ENCODE measurements at places on chromosomes 11 and 22.

GRCh38 chr11:34744511-34744910 is 123.6 kb downstream of the EHF start:
- no peak for DNase-seq

GRCh38 chr11:64489831-64490441 is 101.1 kb upstream of the SLC22A12 start:
- no peak for DNase-seq

DNA sequence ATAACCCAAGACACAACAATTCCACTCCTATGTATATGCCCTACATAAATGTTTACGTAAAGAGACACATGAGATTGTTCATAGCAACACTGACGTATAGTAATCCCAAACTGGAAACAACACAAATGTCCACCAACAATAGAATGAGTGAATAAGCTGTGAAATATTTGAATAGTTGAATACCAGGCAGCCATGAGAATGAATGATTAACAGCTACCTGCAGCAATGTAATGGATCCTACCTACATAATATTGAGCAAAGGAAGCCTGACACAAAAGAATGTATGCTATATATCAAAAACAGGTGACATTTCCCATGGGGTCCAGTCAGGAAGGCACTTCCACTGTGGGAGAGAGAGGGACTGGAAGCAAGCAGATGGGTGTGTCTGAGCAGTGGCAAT is 92.8 kb upstream of the LINC01488 start:
- DNase-seq, result no peak

DNA sequence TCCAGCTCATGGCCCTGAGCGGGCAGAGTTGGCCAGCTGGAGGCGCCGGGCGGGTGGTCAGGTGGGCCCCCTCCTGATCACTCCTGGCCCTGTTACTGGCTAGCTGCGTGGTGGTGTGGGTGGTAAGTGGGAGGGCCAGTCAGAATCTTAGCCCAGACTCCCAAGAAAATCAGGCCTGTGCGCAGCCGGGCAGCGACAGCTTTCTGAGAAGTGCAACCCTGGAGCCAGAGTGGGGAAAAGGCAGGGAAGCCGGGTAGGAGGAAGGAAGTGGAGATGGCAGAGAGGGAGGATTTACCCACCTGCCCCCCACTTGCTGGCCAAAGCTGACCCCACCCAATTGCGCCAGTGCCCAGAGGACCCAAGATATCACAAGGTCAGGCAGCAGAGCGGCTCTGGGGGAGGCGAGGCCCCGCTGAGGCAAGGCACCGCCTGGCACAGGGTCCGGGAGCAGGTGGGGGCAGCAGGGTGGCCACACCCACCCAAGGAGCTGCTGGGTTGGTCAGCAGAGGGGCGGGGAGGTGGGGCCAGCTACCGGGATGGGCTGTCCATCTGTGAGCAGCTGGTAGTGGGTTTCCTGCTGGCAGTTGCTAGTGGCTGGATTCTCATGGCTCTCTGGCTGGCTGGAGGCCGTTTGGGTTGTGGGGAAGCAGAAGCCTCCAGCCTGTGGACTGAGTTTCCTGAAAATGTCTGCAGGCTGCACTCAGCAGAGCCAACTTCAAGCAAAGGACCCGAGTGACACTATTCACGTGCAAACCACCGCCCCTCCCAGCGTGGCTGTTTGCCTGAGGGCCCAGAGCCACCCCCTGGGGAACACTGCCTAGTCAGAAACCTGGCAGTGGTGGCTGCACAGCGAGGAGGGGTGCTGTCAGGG is 196.4 kb downstream of the IGLL1 start:
- no peak for DNase-seq

GRCh38 chr11:46321757-46322156 is 25.5 kb upstream of the DGKZ start:
- DNase-seq, result no peak

DNA sequence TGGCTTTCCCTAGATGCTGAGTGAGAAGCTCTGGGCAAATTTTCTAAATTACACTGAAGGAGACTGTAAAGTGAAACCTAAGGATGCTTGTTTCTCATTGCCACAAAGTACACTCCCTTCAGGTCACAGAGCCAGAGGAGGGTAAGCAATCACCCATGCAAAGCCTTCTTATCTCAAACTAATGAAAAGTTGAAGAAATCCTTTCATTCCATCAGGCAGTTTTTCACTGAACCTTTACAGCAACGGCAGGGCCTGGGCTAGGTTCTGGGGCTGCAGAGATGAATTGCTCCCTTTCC is 106.2 kb downstream of the RASSF10 start:
- DNase-seq, result no peak

DNA sequence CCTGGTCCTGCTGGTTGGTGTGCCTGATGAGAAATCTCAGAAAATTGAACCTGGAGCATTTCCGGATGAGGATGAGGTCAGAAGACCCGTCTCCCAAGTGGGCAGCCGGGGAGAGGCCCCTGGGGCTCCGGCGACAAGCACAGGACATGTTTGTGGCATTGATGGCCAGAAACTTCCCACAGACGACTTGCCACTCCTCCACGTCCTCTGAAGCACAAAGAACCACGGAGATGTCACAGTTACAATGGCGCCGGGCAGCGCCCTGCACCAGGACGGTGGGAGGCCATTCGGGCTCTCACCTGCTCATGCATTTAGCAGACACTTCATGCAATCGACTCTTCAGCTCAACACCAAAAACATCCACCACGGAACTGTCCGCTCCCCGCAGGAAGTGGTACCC is 46.5 kb downstream of the CERK start:
- no peak for DNase-seq

DNA sequence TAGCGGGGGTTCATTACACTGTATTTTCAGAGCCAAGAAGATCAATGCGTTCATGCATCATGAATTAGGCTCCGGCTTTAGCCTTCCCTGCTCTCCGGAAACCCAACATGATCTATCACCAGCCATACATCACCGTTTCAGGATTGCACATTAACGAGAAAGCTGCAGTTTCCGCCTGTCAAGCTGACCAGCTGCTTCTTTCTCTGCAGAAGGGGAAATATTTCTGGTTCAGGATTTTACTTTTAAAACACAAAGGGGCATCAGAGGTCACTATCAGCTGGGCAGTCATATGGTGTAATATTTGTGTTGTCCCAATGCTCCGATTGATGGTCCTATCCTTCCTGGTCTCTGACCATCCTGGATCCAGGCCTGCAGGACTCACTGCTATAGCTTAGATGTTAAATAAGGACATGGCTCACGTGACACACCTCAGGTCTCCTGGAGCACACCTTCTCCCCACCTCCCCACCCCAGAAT is 21.4 kb upstream of the CADM1 start:
- no peak for DNase-seq

DNA sequence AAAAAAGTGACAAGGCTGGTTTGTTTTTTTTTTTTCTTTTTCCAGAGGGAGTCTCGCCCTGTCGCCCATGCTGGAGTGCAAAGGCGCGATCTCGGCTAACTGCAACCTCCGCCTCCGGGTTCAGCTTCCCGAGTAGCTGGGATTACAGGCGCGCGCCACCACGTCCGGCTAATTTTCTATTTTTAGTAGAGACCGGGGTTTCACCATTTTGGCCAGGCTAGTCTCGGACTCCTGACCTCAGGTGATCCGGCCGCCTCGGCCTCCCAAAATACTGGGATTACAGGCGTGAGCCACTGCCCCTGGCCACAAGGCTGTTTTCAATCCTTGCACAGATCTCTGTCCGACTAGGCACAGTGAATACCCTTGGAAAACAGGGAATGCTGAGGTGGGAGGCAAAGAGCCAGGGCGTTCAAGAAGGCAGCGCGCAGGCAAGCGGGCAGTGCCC is 566 bp downstream of the ATP6V1E1 start:
- DNase-seq, result no peak

DNA sequence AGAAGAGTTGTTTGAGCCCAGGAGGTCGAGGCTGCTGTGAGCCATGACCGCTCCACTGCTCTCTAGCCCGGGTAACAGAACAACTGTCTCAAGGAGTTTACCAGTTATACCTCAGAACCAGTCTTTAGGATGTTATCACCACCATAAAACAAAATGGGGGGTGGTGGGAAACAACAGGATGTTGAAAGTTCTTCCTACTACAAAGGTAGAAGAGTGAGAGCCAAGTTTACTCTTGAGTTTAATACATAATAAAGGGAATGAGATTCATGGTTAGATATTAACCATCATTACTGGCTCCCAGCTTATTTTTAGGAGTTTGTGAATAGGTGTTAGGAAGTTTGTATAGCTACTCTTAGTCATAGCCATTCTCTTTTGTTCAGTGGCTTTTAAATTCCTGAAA is 78.8 kb upstream of the HORMAD2 start:
- no peak for DNase-seq

- no peak for DNase-seq
Observed at GRCh38 chr11:123173040-123173855, 21.8 kb downstream of the CLMP start.

DNA sequence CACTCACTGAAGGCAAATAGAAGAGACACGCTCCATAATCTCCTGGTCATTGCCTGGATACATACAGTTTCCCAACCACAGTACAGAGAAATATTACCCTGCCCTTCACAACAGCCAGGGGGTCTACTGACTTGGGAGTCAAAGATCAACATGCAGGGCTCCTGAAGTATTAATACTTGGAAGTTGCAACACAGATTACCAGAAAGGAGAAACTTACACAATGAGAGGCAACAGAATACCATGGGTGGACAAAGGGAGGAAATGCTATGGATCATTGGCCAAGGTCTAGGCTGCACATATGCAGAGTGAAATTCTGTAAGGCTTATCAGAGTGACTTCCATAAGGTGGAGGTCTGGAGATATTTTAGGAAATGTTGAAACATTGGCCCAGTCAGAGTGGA is 267.9 kb upstream of the FAT3 start:
- no peak for DNase-seq

- no peak for DNase-seq
Observed at GRCh38 chr11:115802641-115803040, 298.4 kb upstream of the CADM1 start.

DNA sequence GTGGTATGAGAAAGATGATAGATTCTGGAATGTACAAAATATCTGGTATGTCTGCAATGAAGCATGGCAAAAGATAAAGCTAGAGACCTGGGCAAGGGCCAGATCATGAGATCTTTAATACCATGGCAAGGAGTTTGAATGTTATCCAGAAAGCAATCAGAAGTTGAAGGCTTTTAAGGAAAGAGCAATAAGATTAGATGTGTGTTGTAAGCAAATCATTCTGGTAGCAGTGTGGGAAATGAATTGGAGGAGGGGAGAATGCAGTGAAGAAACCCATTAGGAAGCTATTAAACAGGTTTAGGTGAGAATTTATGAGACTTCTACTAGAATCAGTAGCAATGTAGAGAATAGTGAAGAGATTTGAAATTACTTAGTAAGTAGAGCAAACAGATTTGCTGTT is 32.2 kb upstream of the SYT9 start:
- no peak for DNase-seq

All from GM18507 (cell line).